ENCODE measurements at places on chromosomes 3 and 15.

DNA sequence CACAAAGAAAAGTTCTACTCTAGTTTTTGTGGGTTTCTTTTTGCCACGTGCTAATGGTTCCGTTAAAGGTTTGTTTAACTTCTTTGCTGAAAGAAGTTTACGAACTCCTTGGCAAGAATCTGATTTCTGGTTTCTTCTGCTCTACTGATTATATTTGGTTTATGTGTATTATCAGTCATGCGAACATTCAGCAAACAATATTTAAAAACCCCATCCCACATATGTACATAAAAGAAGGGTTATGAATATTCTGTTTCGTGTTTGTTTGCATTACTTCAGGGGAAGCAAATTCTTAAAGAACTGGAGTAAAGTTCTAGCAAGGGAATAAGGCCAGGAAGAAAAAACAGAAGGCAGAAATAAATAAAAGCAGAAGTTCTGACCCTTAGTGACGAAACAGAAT lies 9.8 kb downstream of the LARS2 start:
- DNase-seq: no peak

GRCh38 chr15:73744293-73744692 lies 8.9 kb downstream of the INSYN1 start:
- DNase-seq: no peak

- peak; percentile 58 for DNase-seq
Measured at GRCh38 chr3:151918253-151919029, 45.0 kb downstream of the SUCNR1 start.

GRCh38 chr15:51184627-51185026 lies 89.9 kb upstream of the TNFAIP8L3 start:
- no peak for DNase-seq

- peak; percentile 73 for DNase-seq
Measured at GRCh38 chr15:62809115-62809967, 233.2 kb upstream of the TPM1 start.

DNA sequence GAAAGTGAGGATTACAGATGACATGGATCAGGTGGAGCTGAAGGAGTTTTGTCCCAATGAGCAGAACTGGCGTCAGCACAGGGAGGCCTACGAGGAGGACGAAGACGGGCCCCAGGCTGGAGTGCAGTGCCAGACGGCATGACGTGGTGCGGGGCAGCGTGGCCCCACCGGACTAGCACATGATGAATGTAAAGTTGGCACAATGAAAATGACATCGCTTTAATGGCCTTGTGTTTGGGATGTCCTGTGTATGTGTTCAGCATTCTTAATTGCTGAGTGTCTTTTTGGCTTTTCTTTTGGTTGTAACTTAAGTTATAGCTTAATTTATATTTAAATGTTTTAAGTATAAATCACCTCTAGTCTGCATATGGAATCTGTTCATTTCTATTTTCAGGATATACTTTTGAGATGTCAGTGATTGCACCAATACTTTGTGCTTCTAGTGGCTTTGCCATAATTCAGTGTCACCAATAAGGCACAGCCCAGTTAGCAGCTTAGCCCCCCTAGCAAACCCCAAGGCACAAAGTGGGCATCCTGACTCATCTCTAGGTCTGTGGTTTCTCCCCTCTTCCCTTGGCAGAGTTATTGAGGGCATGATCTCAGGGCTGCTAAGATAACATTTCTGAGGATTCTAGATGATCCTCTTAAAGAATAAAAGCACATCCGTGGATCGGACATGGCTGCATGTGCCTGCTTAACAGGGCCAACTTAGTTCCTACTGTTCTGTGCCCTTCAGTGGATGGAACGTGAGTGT lies 16.1 kb downstream of the DNAJA4 start:
- DNase-seq: peak; percentile 42

DNA sequence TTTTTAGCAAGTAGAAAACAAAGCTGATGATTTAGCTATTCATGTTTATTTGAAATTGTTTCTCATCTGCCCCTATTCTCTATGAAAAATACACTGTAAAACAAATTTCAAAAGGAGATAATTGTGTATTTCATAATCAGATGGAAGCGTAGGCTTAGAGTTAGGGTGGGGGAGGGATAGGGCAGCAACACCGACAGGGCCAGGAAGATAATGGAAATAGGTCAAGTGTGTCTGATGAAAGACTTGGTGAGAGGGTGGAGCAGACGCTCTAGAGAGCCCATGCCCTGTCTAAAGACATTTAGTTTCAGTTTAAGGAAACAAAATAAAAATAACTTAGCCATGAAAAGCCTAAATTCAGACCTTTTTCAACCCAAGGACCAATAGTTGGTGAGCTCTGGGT lies 51.6 kb upstream of the ARL6 start:
- no peak for DNase-seq
